ENCODE measurements at places on chromosomes 13 and 19. TPM values are rescaled to one million over a fixed set of nuclear protein-coding genes. Genes with fewer than 3 reads are reported as not detected.

The B3GNT3 gene
- under 0.01 TPM for total RNA-seq

The CERS4 gene
- 7.7 TPM for total RNA-seq

The FAM83E gene
- total RNA-seq: 0.26 TPM

The CEACAM16 gene
- total RNA-seq: not detected

The C1QTNF9 gene
- total RNA-seq: not detected

The PLIN5 gene
- total RNA-seq: 3.5 TPM

The NAPSA gene
- total RNA-seq: under 0.01 TPM

The IL27RA gene
- total RNA-seq: 3.1 TPM

The SYNGR4 gene
- total RNA-seq: not detected

The PRR20B gene
- not detected for total RNA-seq

DNA sequence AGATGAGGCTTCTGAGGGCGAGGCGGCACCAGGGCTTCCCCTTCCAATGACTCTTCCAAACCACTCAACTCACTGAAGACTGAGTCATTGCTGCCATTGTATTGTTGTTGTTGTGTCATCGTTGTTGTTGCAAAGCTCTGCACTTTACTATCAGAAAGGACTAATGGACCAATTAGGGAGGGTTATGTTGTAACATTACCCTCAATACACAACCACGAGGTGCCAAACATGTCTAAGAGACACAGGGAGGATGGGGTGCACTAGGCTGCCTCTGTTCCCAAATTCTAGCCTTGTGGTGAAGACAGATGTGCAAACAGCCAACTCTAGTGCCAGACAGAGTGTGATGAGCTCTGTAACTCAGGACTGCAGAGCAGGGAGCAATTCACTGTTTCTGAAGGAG is 1075.2 kb downstream of the UQCRFS1 start:
- no peak for DNase-seq

DNA sequence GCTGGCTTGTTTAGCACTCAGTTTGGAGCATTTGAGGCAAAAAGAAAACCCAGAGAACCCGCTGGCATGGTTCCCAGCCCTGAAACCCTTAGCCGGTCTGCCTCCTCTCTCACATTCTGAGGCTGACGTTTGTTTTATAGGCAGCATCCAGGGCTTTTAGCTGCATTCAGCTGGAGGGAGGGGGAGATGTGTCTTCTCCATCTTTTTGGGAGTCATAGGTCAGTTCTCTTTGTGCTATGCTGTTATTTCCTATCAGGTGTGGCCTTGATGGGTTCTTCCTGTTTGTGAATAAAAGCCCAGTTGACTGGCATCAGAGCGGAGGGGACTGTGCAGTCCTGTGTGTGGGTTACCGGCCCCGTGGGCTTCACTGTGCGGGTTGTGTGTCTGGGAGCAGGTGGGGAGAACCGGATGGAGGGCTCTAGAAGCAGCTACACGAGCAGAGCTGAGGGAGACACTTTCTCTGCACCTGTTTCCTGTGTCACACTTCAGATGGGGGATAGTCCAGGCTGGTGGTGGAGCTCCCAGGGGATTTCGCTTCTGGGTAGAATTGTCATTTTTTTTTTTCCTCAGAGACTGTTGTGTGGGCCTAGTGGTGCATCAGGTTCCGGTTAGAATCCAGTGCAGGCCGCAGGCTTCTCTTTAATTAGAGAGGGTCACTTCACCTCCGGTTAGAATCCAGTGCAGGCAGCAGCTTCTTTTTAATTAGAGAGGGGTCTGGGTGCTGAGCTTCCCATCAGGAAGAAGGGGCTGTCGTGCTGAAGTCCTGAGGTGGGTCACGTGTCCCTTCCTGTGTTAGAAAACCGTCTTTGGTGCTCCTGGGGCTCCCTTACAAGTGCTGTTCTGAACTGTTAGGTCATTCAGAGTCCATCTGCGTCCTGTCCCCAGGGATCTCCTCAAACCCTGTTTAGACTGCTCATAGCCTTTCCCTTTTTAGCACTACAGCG is 69.6 kb downstream of the ARHGEF7 start:
- no peak for DNase-seq

DNA sequence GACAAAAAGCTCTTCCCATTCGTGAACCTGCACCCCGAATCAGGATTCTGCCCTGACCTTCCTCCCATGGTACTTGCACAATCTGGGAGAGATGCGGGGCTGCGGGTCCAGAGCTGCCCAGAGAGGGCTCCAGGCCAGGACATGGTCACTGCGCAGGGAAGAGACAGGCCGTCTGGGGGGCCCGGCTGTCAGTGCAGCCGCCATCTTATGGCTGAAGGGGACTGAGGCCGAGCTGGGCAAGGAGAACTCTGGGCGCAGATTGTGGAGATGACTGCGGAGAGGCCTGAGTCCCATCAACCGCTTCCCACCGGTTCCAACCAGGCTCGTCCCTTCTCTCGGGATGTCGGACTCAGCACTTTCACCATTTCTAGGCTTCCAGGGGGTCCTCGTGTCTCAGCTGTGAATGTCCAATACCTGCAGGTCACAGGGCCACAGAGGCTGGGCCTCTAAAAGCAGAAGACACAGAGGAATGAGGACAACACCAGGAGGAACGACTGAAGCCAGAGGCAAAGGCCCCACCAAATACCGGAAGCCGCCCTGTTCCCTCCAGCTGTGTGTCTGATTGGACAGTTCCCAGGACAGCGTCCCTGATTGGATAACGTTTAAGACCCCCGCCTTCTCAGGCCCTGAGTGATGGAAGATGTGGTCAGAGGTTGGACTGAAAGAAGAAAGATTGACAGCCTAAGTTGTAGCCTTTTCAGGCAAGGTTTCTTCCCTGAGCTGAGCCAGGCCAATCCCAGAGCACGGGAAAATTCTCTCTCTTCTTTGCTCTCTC is 117.1 kb upstream of the ZNF91 start:
- no peak for DNase-seq

- DNase-seq: no peak
Measured at GRCh38 chr19:47487551-47488515, 3.8 kb upstream of the KPTN start.

GRCh38 chr13:51452361-51453206 is at the start of gene INTS6:
Gene INTS6, minus strand, starts transcription at chr13:51453036. Its CDS starts 511 bp downstream, at chr13:51452525.
- peak; percentile 98 for DNase-seq

GRCh38 chr13:64441740-64442139 is 2788.4 kb downstream of the PCDH9 start:
- no peak for DNase-seq

DNA sequence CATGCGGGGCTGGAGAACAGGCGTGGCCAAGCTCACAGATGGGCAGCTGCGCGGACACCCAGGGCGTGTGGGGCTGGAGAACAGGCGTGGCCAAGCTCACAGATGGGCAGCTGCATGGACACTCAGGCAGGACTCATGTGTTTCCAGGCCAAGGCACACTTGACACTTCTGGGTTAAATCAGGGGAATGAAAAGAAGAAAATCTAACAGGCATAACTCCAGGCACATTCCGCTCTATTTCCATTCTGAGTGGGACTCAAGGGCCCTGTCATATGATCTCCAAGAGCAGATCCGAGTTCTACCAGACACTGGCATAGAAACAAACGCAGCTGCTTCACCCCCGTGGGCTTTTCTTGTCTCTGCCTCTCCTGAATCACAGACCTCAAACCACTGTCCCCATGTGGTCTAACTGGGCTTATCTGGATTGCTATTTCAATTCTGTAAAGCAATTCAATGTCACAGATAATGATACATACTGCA is 17.4 kb upstream of the C13orf46 start:
- no peak for DNase-seq

DNA sequence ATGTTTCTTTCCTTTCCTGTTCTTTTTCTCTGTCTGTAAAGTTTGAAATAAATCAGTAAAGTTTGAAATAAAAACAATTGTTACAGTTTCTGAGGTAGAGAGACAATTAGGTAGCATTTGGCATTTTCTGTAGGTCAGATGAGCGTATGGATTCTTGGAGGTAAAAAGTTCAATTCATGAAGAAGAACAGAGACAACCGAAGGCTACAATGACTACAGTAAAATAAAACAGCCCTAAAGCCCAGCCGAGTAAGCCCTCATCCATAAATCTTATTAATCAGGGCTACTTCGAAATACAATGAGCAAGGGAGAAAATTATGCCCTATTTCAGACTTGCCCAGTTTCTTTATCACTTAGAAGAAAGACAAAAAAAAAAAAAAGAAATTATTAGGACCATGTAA is 941.9 kb upstream of the SLC10A2 start:
- DNase-seq: no peak

DNA sequence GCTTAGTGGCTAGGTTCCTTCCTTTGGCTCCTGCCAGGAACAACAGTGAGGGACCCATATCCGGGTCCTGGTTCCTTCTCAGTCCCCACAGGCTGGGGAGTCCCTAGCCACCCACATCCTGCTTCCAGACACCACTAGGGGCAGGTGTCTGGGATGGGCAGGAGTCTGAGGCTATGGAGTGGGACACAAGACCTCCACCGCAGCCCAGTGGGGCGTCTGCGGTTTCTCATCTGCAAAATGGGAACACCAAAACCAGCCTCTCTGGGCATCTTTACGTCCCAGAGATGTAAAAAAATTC is 879 bp upstream of the FCGBP start:
- no peak for DNase-seq

- DNase-seq: no peak
Measured at GRCh38 chr13:23512762-23513395, 57.3 kb upstream of the TNFRSF19 start.

GRCh38 chr13:46615888-46616531 is 63.0 kb downstream of the LRCH1 start:
- DNase-seq: no peak

DNA sequence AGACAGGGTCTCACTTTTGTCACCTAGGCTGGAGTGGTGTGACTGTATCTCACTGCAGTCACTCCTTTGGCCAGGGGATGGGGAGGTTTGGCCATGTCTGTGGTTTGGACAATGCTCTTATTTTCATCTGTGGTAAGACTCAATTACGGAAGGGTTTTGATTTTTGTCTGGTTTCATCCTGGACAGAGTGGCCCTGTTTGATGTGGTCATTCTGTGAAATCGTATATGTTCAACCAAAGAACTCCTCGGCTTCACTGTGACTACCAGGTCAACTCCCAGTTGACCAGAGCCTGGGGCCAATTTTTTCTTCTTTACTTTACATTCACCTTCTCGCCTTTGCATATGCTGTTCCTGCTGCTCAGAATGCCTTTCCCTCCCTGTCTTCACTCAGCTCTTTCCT is 6.8 kb upstream of the CCDC124 start:
- no peak for DNase-seq

DNA sequence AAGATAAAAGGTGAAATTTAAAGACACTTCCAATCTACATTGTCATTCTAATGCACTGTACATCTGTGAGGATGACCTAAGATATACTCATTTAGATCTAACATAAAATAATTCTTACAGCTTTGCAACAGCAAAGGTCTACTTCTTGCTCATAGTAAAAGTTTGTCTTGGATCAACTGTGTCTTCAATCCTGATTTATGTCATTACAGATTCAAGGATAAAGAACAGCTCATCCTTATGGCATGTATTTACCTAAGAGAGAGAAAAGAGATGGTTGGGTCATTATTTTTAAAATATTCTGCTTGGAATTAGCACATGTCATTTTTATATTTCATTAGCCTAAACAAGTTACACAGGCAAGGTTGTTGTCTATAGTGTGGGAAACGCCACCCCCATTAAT is 2193.1 kb downstream of the PCDH9 start:
- no peak for DNase-seq

GRCh38 chr13:60265566-60265965 is 101.8 kb upstream of the DIAPH3 start:
- DNase-seq: no peak

DNA sequence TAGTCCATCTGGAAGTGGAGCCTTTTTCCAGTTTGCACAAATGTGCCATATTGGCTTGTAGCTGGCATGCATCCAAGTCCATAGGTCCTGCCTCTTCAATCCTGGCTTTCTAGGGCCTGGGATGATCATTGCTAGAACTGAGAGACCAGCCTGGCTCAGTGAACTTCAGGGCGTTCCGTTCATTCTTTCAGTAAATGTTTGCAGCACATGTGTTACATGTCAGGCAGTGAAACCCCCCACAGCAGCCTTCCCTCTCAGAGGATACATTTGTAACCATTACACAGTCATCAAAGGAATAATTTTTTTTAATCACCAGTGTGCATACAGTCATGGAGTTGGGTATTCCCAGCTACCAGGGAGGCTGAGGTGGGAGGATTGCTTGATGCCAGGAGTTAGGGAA is 9.7 kb downstream of the FUT2 start:
- no peak for DNase-seq

- DNase-seq: peak; percentile 59
Measured at GRCh38 chr19:1725100-1726064, 27.9 kb upstream of the ONECUT3 start.

DNA sequence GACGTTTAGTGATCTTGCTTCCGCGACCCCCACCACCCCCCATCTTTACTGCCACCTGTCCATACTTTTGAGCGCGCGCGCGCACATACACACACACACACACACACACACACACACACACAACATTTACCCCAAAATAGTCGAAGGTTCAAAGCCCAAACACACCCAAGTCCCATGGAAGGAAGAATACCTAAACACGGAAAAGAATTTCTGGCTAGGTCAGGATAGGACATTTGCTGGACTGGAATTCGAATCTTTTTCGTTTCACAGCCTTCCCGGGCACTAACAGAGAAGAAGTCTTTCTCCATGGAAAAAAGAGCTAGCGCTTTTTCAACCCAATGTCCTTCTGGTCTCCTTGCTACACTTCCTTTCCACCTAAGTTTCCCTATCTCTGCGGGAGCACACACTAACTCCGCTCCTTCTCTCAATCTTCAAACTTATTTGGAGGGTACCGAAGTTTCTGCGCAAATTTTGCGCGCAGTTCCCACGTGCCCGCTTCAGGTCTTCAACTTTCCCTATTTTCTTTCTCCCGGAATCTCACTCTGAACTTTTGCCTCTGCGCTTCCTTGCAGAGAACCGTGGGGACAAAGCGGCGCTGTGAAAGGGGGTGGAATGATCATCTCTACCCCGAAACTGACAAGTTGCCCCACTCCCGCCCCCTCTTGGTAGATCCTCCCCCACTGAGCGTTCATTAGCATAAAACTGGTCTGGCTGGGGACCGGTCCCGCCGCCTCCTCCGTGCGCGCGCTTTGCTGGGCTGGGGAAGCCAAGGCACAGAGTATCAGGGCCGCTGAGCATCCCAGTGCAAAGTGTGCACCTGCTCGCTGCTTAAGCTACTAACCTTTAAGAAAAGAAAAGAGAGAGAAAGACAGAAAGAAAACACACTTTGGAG is 2.7 kb downstream of the DACH1 start:
- peak; percentile 52 for DNase-seq
